ENCODE measurements at places on chromosomes 2 and 18. TPM values are rescaled to one million over a fixed set of nuclear protein-coding genes. Genes with fewer than 3 reads are reported as not detected.

DNA sequence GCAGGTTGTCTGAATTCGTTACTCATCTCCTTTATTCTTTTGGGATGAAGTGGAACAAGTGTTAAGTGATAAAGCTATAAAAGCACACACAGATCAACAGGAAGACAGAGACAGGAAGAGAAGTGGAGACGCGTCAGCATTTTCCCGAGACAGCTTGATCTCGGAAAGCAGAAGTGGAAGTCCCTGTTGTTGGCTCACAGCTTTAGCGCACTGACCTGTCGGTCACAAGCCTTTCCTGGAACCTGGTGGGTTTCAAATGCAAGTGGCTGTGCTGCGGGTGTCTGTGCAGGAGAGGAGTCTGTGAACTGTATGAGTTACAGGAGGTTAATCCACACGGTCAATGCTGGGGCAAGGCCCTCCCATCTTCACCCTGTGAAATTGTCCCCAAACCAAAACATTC is 116.6 kb upstream of the PELI1 start:
- DNase-seq: no peak
- no peaks in the 10 kb centered on the region for H3K27me3 ChIP-seq
- H3K4me3 ChIP-seq: no peak overlapping the region
- H3K36me3 ChIP-seq: no peaks in the 10 kb centered on the region
- peaks cover 42% of the 10 kb centered on the region for H3K4me1 ChIP-seq

DNA sequence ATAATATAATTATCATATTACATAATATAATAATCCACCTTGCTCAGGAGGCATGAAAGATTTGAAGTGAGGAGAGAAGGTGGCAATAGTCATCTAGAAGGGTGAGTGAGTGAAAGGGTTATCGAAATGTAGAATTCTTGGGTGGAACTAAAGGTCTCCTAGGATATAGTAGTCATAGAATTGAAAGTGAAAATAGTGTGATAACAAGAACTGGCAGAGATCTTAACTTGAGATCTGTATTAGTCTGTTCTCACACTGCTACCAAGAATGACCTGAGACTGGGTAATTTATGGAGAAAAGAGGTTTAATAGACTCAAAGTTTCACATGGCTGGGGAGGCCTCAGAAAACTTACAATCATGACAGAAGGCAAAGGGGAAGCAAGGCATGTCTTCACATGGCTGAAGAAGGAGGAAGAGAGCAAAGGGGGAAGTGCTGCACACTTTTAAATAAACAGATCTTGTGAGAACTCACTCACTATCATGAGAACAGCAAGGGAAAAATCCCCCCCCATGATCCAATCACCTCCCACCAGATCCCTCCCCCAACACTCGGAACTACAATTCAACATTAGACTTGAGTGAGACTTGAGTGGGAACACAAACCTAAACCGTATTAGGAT is 351.5 kb downstream of the NR4A2 start:
- H3K4me1 ChIP-seq: peaks cover 2% of the 10 kb centered on the region
- no peak for DNase-seq
- H3K27ac ChIP-seq: no peak overlapping the region
- H3K4me3 ChIP-seq: no peak overlapping the region
- H3K36me3 ChIP-seq: no peaks in the 10 kb centered on the region

- H3K36me3 ChIP-seq: peaks cover 10% of the 10 kb centered on the region
- peak overlapping the region; percentile 90 for H3K27ac ChIP-seq
- peaks cover 25% of the 10 kb centered on the region for H3K4me1 ChIP-seq
- H3K27me3 ChIP-seq: no peaks in the 10 kb centered on the region
- peak overlapping the region; percentile 86 for H3K4me3 ChIP-seq
Observed at GRCh38 chr2:96868555-96869280, 1.2 kb downstream of the SEMA4C start.

DNA sequence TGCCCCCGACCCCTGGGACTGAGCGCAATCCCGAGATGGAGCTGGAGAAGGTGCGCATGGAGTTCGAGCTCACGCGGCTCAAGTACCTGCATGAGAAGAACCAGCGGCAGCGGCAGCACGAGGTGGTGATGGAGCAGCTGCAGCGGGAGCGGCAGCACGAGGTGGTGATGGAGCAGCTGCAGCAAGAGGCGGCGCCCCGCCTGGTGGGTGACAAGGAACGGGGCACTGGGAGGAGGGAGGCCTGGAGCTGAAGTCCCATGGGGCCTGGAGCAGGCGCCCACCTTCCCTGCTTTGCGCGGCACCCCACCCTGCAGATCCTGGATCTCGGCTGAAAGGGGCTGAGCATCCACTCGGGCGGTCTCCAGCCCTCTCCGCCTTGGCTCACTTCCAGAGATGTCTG is 1.2 kb downstream of the TMEM247 start:
- DNase-seq: no peak
- peaks cover 12% of the 10 kb centered on the region for H3K27me3 ChIP-seq
- H3K36me3 ChIP-seq: no peaks in the 10 kb centered on the region
- no peak overlapping the region for H3K4me3 ChIP-seq

DNA sequence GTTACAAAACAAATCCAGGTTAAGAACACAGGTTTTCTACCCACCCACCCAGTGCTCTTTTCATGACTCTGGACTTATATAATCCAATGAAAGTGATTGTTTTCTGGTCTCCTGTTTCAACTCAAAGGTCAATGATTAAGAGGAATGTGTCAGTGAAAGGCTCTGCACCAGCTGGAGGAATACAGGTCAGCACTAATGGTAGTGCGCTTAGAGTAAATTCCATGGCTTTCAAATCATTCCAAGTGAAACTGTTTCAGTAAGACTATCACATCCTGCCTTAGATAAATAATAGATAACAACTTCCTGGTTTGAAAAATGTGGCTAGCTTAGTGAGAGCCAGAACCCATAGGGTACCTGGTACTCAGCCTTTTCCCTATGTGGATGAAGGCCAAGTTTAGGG is 47.8 kb downstream of the SLC9A4 start:
- no peak for DNase-seq
- H3K4me3 ChIP-seq: no peak overlapping the region
- H3K27ac ChIP-seq: no peak overlapping the region
- peaks cover 2% of the 10 kb centered on the region for H3K27me3 ChIP-seq
- no peaks in the 10 kb centered on the region for H3K4me1 ChIP-seq

RSAD2 gene
- total RNA-seq: not detected

GRCh38 chr18:24414349-24415003 is 12.0 kb upstream of the IMPACT start:
- no peak overlapping the region for H3K4me3 ChIP-seq
- no peaks in the 10 kb centered on the region for H3K36me3 ChIP-seq
- no peaks in the 10 kb centered on the region for H3K4me1 ChIP-seq
- no peak overlapping the region for H3K27ac ChIP-seq

DNA sequence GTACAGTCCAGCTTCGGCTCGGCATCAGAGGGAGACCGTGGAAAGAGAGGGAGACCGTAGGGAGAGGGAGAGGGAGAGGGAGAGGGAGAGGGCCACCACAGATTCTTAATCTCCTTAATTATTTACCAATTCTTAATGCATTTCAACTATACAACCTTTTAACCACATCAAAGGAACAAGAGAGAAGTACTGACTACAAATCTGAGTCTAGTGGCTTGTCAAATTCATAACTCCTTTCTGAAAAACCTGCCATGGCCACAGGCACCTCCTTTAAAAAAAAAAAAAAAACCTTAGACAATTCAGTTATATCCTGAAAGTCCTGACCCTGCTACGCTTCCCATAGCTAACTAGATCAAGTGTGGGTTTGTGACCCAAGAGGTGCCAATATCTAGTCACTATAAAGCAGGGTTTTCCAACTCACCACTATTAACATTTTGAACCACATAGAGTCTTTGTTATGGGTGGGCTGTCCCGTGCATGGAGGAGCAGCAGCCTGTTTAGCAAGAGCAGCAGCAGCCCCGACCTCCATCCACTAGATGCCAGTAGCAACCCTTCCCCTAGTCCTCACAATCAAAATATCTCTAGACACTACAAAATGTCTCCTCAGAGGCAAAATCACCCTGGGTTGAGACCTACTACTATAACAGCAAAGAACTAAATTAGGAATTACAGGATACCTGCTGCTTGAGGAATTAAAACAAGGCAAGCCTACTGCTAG is 6.8 kb downstream of the ESCO1 start:
- no peaks in the 10 kb centered on the region for H3K27me3 ChIP-seq
- no peak for DNase-seq
- peaks cover 13% of the 10 kb centered on the region for H3K4me1 ChIP-seq

ALK gene
- total RNA-seq: not detected

DNA sequence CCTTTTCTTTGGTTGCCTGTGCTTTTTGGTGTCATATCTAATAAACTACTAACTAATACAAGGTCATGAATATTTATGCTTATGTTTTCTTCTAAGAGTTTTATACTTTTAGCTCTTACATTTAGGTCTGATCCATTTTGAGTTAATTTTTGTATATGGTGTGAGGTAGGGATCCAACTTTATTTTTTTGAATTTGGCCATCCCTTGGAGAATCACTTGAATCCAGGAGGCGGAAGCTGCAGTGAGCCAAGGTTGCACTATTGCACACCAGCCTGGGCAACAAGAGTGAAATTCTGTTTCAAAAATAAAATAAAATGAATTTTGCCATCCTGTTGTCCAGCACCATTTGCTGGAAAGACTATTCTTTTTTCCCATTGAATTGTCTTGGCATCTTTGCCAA is 8.6 kb upstream of the HPCAL1 start:
- H3K27ac ChIP-seq: no peak overlapping the region
- H3K4me1 ChIP-seq: peaks cover 25% of the 10 kb centered on the region
- H3K27me3 ChIP-seq: no peaks in the 10 kb centered on the region

DNA sequence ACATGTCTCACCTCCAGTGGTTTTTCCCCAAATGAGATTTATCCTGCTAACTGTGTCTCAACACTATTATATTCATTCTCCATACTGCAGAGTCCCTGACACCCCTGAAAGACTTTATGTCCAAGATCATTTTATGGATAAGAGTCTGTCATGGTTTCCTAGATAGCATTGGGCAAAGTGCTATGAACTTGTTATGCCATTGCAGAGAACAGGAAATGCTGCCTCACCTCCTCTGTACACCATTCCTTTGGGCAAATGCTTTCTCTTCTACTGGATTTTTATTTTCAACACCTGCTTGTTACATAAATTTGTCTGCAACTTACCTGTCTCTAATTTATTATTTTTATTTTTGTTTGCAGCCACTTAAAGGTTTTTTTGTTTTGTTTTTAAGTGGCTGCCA is 652.5 kb upstream of the FAM98A start:
- no peak for DNase-seq
- H3K4me3 ChIP-seq: no peak overlapping the region
- no peak overlapping the region for H3K27ac ChIP-seq
- H3K36me3 ChIP-seq: no peaks in the 10 kb centered on the region
- no peaks in the 10 kb centered on the region for H3K4me1 ChIP-seq
